ENCODE measurements at places on chromosomes 11 and 22.

DNA sequence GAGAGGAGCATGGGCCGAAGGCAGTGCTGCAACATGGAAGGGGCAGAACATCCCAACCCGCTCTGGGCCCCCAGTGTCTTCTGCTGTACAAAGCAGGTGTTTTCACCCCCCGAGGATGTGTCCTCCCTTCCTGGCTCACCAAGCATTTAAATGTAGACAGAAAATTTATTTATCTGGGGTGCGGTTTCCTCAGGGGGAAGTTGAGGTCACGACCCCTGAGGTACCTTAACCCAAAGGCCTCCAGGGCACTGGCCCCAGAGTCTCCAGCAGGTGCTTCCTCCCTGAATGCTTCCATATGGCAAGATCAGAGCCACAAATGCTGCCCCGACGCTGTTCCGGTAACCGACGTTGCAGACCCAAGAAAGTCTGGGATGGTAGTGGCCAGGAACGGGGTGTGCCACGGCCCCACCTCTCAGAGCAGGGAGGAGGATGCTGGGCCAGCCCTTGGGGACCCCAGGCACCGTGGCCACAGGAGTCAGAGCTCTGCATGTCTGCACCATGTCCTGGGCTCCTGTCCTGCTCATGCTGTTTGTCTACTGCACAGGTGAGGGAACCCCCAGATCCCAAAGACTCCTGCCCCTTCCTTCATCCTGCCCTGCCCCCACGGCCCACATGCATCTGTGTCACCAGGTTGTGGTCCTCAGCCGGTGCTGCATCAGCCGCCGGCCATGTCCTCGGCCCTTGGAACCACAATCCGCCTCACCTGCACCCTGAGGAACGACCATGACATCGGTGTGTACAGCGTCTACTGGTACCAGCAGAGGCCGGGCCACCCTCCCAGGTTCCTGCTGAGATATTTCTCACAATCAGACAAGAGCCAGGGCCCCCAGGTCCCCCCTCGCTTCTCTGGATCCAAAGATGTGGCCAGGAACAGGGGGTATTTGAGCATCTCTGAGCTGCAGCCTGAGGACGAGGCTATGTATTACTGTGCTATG lies at the start of gene VPREB1:
Gene VPREB1 (plus strand): TSS at position 471 of the 935 bp plus-strand sequence. CDS start 28 bp downstream, at position 499.
- no peak for DNase-seq

DNA sequence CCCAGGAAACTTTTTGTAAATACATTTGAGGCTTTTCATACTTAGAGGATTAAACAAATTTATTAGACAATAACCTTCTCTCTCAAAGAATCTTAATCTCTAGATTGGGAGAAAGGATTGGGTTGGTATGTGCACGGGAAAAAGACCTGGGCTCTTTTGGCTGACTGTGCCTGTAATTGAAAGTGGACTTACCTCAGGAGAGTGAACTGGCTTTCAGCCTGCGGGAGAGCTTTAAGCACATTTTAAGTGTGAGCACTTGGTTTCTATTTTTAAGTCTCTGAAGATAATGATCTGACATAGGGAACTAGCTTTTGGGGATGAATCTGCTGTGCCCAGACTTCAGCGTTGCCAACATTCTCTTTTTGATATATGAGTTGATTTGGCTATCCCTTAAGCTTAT lies 35.8 kb downstream of the UVRAG start:
- DNase-seq = no peak

DNA sequence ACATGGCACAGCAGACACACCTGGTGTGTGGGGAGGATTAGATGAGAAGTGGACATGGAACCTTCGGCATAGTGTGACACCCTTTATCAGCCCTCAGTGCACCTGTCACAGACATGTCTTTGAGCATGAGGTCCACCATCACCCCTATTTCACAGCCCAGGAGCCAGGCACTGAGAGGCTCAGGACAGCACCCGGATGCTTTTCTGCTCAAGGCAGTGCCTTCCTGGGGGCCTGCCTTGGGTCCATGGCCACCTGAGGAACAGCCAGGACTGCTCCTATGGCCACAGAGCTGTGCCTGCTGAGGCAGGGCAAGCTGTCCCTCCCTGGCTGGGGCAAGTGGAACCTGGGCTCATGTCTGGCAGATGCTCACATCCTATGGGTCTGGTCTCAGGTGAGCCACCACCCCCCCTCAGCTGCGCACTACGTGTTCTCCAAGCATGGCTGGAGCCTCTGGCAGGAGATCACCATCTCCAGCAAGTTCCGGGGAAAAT lies 75.8 kb downstream of the MORC2 start:
- DNase-seq = no peak

DNA sequence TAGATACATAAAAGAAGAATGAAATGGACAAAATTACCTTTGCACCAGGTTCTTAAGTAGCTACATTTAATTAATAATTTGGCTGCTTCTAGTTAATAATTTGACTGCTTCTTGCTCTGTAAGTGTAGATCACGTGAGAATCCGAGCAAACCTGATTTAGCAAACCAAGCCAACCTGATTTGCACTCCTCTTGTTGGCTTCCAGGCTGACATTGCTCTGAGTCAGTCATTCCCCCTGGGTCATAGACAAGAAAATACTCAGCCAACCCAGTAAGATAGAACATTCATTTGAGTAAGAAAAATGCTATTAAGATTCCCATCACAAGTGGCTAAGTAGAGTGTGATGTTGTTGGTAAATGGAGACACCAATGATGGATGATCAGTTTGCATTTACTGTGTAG lies 304.1 kb downstream of the C11orf87 start:
- DNase-seq = no peak

GRCh38 chr11:93519179-93519578 lies 24.0 kb downstream of the SMCO4 start:
- DNase-seq = no peak

DNA sequence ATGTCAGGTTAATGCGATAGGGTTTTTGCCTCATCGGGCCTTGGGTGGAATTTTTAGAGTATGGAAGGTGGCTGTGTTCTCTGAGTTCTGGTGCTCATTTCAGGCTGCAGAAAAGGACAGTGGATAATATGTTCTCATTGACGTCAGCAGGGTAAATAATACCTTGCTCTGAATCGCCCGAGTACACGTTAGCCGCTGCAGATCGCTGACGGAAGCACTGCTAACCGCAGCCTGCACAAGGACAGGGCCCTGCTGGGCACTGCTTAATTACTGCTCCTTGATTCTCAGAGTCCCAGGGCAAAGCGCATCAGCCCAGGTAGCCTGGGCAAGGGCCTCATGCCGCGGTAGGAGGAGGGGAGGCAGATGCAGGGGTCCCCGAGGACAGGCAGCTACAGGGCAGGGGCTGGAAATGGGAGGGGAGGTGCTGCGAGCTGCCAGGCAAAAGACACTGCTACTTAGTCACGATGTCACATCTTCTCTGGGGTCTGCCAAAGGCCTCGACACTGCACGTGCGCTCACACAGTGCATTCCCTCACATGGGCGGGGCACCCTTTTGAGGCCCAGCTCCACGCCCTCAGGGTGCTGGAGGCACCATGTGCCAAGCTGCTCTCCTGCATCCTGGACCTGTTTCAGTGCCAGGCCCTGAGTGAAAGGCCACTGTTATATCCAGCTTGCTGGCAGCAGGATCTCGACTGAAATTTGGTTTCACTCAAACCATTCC lies 35.2 kb downstream of the PPP2R1B start:
- no peak for DNase-seq

DNA sequence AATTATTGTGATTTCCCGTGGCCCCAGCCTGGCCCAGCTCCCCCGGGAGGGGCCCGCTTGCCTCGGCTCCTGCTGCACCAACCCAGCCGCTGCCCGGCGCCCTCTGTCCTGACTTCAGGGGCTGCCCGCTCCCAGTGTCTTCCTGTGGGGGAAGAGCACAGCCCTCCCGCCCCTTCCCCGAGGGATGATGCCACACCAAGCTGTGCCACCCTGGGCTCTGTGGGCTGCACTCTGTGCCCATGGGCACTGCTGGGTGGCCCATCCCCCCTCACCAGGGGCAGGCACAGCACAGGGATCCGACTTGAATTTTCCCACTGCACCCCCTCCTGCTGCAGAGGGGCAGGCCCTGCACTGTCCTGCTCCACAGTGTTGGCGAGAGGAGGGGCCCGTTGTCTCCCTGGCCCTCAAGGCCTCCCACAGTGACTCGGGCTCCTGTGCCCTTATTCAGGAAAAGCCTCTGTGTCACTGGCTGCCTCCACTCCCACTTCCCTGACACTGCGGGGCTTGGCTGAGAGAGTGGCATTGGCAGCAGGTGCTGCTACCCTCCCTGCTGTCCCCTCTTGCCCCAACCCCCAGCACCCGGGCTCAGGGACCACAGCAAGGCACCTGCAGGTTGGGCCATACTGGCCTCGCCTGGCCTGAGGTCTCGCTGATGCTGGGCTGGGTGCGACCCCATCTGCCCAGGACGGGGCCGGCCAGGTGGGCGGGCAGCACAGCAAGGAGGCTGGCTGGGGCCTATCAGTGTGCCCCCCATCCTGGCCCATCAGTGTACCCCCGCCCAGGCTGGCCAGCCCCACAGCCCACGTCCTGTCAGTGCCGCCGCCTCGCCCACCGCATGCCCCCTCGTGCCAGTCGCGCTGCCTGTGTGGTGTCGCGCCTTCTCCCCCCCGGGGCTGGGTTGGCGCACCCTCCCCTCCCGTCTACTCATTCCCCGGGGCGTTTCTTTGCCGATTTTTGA lies 3.3 kb upstream of the ANKRD13D start:
- DNase-seq = no peak

GRCh38 chr11:65778431-65778900 lies 2.3 kb downstream of the AP5B1 start:
- DNase-seq = peak; percentile 4

DNA sequence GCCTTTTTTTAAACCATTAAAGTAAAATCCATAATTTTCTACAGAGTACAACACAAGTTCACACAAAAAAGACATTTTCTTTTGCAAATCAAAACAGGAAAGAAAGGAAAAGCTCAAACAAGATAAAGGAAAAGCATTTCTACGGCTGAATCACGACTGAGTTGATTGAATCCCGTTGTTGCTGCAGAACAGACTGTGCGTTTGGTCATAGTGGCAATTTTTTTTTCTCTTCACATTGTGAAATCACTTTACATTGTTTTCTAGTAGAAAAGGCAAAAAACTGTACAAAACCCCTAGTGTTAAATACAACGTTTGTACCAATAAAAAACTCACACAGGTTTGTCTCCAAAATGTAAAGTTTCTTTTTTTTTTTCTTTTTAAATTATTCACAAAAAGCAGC lies 17.3 kb upstream of the RAPSN start:
- DNase-seq = no peak
